ENCODE measurements at places on chromosomes 3 and 15. TPM values are rescaled to one million over a fixed set of nuclear protein-coding genes. Genes with fewer than 3 reads are reported as not detected.

The ZPLD1 gene
- not detected for total RNA-seq

The CIB2 gene
- total RNA-seq, result 8.4 TPM

The ETFA gene
- total RNA-seq, result 173 TPM

The UNC13C gene
- total RNA-seq, result 0.32 TPM

The KIF15 gene
- total RNA-seq, result 11.5 TPM

The SLC28A1 gene
- total RNA-seq, result not detected

The C3orf52 gene
- total RNA-seq, result 65.7 TPM

The C3orf20 gene
- not detected for total RNA-seq

The ZIC4 gene
- total RNA-seq, result not detected

The GPR156 gene
- not detected for total RNA-seq

The DNAJC17 gene
- total RNA-seq, result 25.9 TPM

The RASGRF1 gene
- total RNA-seq, result 0.75 TPM

The IGSF10 gene
- 2.4 TPM for total RNA-seq

The MLF1 gene
- total RNA-seq, result 21.7 TPM

The IL12A gene
- 6.4 TPM for total RNA-seq

The C3orf18 gene
- 4.4 TPM for total RNA-seq

The MYO5C gene
- 73.2 TPM for total RNA-seq

The KCTD6 gene
- total RNA-seq, result 15.0 TPM

The MITF gene
- 14.1 TPM for total RNA-seq

The MRPS11 gene
- total RNA-seq, result 19.5 TPM

The SLC12A8 gene
- 10.5 TPM for total RNA-seq

The FGF12 gene
- 0.55 TPM for total RNA-seq

The XCR1 gene
- 0.14 TPM for total RNA-seq

The DZIP3 gene
- 7.4 TPM for total RNA-seq

The LRRC15 gene
- total RNA-seq, result 0.32 TPM

The CFAP100 gene
- total RNA-seq, result not detected

The CNTN3 gene
- 7.0 TPM for total RNA-seq

The EXOSC7 gene
- total RNA-seq, result 34.4 TPM

The TMIE gene
- not detected for total RNA-seq

The UROC1 gene
- total RNA-seq, result not detected

The DISP2 gene
- 12.9 TPM for total RNA-seq

The TRIP4 gene
- 24.7 TPM for total RNA-seq

The INSYN1 gene
- total RNA-seq, result 4.5 TPM

The KLHL40 gene
- total RNA-seq, result not detected

The CPLX3 gene
- not detected for total RNA-seq

The PCBP4 gene
- 382 TPM for total RNA-seq

The SEMA7A gene
- 1.4 TPM for total RNA-seq

The SSUH2 gene
- total RNA-seq, result 2.9 TPM

The CCR9 gene
- not detected for total RNA-seq

The CYP1A2 gene
- not detected for total RNA-seq

The AGBL1 gene
- total RNA-seq, result not detected

The C3orf49 gene
- not detected for total RNA-seq

The MRPL47 gene
- 10.1 TPM for total RNA-seq
